ENCODE measurements at places on chromosomes 4 and X.

GRCh38 chrX:119482041-119482440 is 13.8 kb downstream of the SLC25A5 start:
- no peak for DNase-seq

DNA sequence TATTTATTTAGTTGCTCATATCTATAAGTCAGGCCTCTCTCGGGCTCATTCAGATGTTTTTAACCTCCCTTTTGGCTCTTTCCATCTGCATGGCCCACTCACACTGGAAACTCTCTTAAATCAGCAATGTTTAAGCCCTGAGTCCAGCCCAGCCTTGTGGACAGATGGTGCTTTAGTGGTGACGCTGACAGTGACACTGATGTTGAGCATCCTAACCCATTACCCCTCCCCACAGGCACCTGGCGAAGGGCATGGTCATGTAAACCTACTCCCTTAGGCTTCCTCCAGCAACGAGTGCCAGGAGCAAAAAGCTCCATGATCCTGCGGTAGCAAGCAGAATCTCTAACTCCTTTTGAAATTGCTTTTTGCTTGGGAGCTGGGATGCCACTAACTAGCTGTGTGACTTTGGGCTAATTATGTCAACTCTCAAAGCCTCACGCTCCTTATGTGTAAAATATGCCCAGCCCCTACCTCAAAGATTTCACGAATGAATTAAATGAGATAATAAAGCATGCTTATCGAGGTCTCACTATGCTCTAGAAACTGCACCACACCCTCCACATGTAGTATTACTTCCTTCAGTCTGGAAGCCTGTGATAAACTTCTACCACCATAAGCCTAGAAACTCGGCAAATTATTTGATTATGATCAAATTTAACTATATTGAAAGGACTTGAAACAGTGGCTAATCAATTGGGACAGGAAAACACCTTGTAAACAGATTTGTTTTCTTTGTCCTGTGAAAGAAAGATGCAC is 569.4 kb downstream of the BCOR start:
- no peak for DNase-seq

DNA sequence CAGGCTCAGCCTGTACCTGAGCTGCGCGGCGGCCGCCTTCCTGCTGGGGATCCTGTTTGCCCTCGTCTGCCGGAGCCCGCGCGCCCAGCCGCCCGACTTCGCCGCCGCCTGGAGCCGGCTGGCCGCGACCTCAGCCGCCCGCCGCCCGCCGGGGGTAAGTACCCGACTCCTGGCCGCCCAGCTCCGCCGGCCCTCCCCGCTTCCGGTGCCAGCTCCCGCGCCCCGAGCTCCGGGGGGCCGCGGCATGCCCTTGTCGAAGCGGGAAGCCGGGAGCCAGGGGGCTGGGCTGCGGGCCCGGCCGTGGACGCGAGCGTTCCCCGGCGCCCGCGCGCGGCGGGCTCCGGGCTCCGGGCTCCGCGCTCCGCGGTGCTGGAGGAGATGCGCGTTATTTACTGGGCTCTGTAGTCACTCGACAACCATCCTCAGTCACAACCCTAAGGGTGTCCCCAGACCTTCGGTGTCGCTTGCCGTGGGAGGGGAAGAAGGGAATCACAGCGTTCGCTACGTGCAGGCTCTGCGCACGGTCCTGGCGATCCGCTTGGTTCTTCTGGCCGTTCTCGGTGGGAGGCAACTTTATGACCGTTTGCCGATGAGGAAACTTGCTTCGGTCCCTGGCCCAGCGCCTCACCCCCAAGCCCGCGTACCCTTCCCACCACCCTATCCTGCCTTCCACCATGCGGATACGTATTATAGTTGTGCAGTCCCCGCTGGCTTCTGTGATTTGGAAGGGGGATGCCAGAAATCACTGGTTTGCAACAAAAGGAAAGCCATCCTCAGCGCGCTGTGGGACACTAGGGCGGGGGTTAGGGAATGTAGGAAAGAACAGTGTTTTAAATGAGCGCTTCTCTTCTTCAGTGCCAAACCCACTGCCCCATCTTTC is 944 bp downstream of the SNX25 start:
- peak; percentile 43 for DNase-seq

DNA sequence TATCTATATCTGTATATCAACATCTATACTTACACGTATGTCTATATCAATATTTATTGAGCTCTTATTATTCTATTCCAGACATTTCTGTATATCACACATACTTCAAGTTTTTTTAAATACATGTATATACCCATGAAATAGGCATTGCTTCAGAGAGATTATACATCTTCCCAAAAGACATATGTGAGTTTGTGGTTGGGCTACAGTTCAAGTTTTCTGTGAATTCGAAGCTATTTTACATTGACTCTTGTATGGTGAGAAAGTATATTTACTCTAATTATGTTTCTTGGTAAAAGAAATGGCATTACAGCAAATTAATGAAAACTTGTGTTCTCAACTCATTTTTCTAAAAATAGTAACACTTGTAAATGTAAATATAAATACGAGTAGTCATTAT is 46.8 kb upstream of the CTSO start:
- no peak for DNase-seq

DNA sequence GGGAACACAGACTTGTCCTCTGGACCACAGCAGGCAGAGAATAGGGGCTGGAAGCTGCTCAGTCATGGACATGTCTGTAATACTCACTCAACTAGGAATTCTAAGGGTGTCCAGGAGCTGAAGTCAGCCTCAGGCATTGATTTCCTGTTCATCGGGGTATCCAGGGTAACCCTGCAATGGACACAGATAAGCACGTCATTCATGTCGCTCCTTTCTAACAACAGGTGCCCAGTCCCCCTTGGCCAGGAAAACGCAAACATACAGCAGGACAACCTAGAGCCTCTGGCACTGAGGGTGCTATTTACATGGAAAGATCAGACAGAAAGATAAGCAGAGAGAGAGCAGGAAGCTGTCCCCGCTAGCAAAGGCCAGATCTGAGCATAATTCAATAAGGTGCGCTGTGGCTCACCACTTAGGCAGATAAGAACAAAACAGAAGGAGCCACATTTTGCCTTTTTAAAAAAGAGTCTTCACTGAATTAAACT is 21.3 kb downstream of the QDPR start:
- no peak for DNase-seq

GRCh38 chrX:11756354-11757318 is 1.4 kb upstream of the MSL3 start:
- no peak for DNase-seq

- no peak for DNase-seq
These were observed 48.4 kb upstream of the CLNK start for GRCh38 chr4:10732914-10733415.

DNA sequence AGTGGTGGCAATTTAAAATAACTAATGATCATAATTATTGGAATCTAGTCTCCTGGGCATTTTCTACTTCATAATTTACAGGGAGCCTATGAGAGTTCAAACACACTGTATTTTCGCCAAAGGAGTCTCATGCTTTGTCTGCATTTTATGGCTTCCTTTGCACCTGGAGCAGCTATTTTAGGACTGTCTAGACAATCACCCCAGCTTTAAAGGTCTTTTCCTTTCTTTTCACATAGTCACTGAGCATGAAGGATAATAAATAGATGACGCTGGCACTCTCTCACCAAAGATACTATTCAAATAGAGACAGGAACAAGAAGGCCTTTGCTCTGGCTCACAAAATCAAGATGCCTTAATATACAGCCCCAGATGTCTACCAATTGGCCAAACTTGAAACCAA is 43.0 kb downstream of the AMELX start:
- no peak for DNase-seq

GRCh38 chr4:80614319-80614718 is 278.8 kb downstream of the CFAP299 start:
- DNase-seq, result no peak

- no peak for DNase-seq
These were observed 57.6 kb downstream of the MAPK10 start for GRCh38 chr4:86302251-86302650.

DNA sequence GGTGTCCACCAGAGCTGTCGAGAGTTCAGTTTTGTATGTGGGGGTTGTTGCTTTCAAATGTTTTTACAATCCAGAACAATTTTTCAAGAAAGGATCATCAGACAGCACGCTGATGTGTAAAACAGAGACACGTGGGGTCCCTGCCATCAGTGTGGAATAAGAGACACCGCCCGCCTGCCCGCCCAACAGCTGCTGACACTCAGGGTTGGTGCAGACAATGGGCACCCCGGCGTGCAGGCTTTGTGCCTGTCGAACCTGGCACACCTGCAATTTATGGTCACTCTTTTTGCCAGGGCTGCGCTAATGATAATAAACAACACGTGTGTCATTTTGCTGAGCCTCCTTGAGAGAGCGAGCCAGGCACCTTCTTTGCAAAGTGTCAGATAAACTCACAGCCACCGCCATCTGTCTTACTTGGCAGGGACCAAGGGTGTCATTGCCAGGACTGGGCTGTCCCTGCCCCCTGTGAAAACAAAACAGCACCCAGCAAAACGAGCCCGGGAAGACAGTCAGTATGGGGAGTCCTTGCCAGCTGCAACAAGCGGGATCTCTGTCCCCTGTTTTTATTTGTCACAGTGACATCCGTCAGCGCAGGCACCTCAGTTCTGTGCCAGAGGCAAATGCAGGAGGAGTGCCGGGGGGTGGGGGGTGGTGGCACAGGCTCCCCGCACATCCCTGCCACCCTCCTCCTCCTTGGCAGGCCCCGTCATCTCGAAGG is 69.1 kb downstream of the PSAPL1 start:
- no peak for DNase-seq

GRCh38 chr4:57184378-57185029 is 74.3 kb upstream of the IGFBP7 start:
- DNase-seq, result no peak

GRCh38 chr4:81757691-81758090 is 286.0 kb upstream of the RASGEF1B start:
- DNase-seq, result no peak

- DNase-seq, result no peak
These were observed 128.0 kb downstream of the TMA16 start for GRCh38 chr4:163622379-163623035.

GRCh38 chr4:2835978-2836377 is 7.7 kb upstream of the ADD1 start:
- no peak for DNase-seq

DNA sequence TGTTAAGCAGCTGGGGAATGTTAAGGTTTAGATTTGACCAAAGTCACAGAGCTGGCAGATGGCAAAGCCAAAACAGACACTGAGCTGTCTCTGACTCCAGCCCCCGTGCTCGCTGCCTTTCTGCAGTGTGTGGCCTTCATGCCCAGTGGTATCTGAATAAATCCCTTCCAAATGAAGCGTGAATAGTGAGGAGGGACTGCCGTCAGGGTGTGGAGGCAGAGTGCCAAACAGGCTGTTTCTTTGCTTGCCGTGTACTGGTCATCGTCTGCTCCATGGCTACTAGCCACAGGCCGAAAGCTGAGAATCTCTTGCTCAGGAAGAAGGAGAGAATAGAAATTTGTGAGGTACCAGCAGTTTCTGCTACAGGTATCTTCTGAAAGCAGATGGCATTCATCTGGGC is 19.7 kb downstream of the PRIMPOL start:
- DNase-seq, result no peak

GRCh38 chr4:113760094-113760794 is 1.3 kb downstream of the CAMK2D start:
- no peak for DNase-seq

- peak; percentile 77 for DNase-seq
These were observed 4.2 kb upstream of the LEF1 start for GRCh38 chr4:108172753-108173598.

DNA sequence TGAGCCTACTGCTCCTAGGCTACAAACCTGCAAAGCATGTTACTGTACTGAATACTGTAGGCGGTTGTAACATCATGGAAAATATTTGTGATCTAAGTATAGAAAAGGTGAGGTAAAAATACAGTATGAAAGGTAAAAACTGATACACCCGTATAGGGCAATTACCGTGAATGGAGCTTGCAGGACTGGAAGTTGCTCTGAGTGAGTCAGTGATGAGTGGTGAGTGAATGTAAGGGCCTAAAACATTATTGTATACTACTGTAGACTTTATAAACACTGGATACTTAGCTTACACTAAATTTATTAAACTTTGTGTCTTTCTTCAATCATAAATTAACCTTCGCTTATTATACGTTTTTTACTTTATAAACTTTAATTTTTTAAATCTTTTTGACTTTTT is 3.7 kb downstream of the KIF4A start:
- no peak for DNase-seq

- DNase-seq, result no peak
These were observed 44.3 kb upstream of the DCLK2 start for GRCh38 chr4:150033901-150034300.

- no peak for DNase-seq
These were observed 47.7 kb downstream of the SPRY1 start for GRCh38 chr4:123444290-123444731.

DNA sequence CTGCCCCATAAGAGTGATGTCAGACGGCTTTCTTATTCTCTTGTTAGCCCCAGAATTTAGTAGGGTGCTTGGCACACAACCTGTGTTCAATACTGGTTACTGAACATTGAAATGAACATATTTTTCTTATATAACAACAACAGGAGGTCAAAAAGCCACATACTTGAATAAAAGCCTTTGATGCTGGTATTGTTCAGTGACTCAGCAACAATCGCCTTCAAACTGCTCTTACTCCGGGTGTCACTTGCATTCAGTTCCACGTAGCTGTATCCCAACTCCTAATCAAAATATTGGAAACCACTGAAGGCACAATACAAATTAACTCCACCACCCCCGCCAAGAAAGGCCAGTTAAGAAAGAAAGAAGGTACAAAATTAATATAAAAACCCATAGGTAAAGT is 61.5 kb downstream of the RFC1 start:
- no peak for DNase-seq

- DNase-seq, result peak; percentile 2
These were observed 1.4 kb downstream of the BEX5 start for GRCh38 chrX:102154218-102154860.

DNA sequence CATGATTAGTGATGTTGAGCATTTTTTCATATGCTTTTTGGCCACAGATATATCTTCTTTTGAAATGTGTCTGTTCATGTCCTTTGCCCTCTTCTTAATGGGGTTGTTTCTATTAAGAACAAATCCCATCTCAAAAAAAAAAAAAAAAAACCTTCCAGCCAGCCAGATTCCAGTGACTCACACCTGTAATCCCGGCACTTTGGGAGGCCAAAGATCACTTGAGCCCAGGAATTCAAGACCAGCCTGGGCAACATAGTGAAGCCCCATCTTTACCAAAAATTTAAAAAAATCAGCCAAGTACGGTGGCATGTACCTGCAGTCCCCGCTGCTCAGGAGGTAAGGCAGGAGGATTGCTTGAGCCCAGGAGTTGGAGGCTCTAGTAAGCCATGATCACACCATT is 5.1 kb downstream of the RAB33B start:
- no peak for DNase-seq

DNA sequence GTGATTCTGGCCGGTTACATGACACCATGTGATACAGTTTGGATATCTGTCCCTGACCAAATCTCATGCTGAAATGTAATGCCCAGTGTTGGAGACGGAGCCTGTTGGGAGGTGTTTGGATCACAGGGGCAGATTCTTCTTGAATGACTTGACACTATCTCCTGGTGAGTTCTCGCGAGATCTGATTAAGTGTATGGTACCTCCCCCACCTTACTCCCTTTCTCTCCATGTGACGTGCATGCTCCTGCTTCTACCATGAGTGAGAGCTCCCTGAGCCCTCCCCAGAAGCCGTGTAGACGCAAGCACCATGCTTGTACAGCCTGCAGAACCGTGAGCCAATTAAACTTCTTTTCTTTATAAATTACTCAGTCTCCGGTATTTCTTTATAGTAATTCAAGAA is 23.6 kb downstream of the CPE start:
- DNase-seq, result no peak

GRCh38 chr4:48228949-48229348 is 40.7 kb downstream of the TEC start:
- no peak for DNase-seq

GRCh38 chr4:153207027-153207426 is 2.8 kb downstream of the TRIM2 start:
- DNase-seq, result no peak

GRCh38 chr4:124977045-124977444 is 264.5 kb upstream of the ANKRD50 start:
- no peak for DNase-seq

Data from T-helper 1 cell (primary cell).